ENCODE measurements at places on chromosomes 3 and 15. TPM values are rescaled to one million over a fixed set of nuclear protein-coding genes. Genes with fewer than 3 reads are reported as not detected.

- no peaks in the 10 kb centered on the region for H3K4me1 ChIP-seq
- no peak overlapping the region for H3K4me3 ChIP-seq
- H3K27me3 ChIP-seq = no peaks in the 10 kb centered on the region
- no peak for DNase-seq
Observed at GRCh38 chr15:93001881-93002280, 87.1 kb downstream of the RGMA start.

The NECTIN3 gene
- total RNA-seq = 20.4 TPM

- no peak overlapping the region for H3K4me3 ChIP-seq
- H3K4me1 ChIP-seq = peaks cover 25% of the 10 kb centered on the region
- H3K36me3 ChIP-seq = no peaks in the 10 kb centered on the region
- H3K27ac ChIP-seq = no peak overlapping the region
Observed at GRCh38 chr3:72240531-72240930, 455.6 kb upstream of the PROK2 start.

The HRG gene
- 0.25 TPM for total RNA-seq

The NR1I2 gene
- not detected for total RNA-seq

The SELENOS gene
- total RNA-seq = 47.6 TPM

The IL17RD gene
- total RNA-seq = 17.2 TPM

The WDR6 gene
- total RNA-seq = 109 TPM

DNA sequence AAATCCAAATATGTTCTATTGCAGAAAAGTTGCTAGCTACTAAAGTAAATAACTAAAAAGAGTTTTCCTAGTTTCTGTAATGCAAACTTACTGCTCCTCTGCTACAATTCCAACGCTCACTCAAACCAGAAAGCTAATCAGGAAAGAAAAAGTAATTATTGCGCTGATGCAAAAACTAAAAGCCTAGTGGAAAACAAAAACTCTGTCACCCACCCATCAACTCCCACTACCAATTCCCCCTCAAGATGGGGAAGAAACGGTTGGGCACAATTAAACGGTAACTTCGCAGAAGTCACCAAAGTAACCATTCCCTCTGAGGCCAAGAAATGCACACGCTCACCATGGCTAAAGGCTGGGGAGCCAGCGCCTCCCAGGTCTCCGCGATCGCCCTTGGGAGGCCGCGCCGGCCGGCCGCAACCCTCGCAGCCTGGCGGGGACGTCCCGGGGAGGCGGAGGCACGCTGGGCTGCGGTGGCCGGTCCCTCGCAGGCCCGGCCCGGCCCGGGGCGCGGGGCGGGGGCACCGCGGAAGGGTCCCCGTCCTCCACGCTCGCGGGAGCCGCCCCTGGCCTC, 684 bp downstream of the SLTM start:
- no peak for DNase-seq
- peak overlapping the region; percentile 98 for H3K27ac ChIP-seq
- H3K36me3 ChIP-seq = no peaks in the 10 kb centered on the region
- H3K4me3 ChIP-seq = peak overlapping the region; percentile 70
- H3K4me1 ChIP-seq = peaks cover 29% of the 10 kb centered on the region

- no peak overlapping the region for H3K4me3 ChIP-seq
- peaks cover 6% of the 10 kb centered on the region for H3K4me1 ChIP-seq
- no peak overlapping the region for H3K27ac ChIP-seq
- no peak for DNase-seq
- H3K36me3 ChIP-seq = no peaks in the 10 kb centered on the region
Observed at GRCh38 chr3:122918576-122919290, 108.8 kb downstream of the SEMA5B start.

The CHRM5 gene
- not detected for total RNA-seq

The SRGAP3 gene
- 20.6 TPM for total RNA-seq

The DAZL gene
- total RNA-seq = not detected

- no peak for DNase-seq
- no peak overlapping the region for H3K4me3 ChIP-seq
- no peaks in the 10 kb centered on the region for H3K27me3 ChIP-seq
- H3K27ac ChIP-seq = no peak overlapping the region
Observed at GRCh38 chr3:122217901-122218300, 34.4 kb downstream of the CASR start.

All from vagina (tissue), 2 donors.